ENCODE measurements at places on chromosomes 4 and X.

GRCh38 chr4:99946356-99947189 lies at the start of gene DNAJB14:
Gene DNAJB14, minus strand, starts transcription at chr4:99946618. Its CDS starts 47 bp downstream, at chr4:99946571.
- DNase-seq: peak; percentile 73

DNA sequence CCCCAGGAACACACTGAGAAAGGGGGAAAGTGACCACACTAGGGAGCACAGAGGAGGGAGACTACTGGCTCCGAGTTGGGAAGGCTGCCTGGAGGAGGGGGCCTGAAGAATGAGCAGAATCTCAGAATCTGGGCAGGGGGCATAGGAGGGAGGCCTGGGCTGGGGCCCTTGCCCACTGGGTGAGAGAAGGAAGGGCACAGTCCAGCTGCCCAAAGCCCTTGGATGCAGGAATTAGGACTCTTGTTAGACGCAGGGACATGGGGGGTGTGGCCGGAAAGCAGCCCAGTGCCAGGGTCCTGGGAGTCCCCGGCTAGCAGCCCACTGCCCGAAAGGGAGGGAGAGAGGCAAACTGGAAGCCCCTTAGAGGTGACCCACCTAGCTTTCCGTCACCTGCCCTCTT lies 1.9 kb upstream of the DUSP9 start:
- no peak for DNase-seq

- DNase-seq: no peak
Observed at GRCh38 chr4:24772061-24772705, 23.2 kb upstream of the SOD3 start.

DNA sequence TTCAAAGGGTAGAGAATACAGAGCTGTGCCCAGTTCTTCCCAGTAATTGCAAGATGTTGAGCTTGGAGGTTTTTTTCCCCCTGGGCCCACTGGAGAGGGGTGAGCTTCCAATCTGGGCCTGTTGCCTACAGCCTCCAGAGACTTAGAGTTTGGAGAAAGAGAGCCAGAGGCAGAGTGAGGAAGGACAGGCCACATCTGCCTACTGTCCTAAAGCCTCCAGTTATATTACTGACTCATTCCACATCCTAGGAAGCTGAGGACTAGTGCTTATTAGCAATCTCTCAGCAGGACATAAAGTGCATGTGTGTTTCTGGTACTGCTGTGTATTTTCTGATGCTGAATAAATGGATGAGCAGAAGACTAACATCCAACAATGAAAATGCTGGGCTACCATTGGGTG lies 181.0 kb upstream of the MAMLD1 start:
- DNase-seq: no peak

GRCh38 chrX:136496186-136496763 lies 1.1 kb upstream of the HTATSF1 start:
- DNase-seq: no peak

DNA sequence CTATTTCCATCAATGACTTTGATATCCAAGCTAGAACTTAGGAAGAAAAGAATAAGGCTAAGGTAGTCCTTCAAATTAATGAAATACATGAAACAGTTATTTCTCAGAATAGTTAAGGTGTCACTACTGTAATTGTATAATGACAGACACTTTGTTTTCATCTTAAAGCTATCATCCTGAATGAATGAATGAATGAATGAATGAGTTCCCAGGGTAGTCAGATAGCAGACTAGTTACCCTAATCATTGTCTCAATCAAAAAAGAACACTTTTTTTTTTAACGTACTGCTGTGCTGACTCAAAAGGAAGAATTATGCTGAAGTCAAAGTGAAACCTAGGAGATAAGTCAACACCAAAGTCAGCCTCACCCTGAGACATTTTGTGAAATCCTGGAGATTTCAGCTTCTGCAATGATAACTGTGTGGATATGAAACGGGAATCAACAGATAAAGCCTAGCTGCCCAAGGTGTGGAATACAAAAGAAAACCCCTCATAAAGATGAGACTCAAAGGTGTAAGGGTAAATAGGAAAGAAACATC lies 68.3 kb upstream of the CNKSR2 start:
- no peak for DNase-seq

DNA sequence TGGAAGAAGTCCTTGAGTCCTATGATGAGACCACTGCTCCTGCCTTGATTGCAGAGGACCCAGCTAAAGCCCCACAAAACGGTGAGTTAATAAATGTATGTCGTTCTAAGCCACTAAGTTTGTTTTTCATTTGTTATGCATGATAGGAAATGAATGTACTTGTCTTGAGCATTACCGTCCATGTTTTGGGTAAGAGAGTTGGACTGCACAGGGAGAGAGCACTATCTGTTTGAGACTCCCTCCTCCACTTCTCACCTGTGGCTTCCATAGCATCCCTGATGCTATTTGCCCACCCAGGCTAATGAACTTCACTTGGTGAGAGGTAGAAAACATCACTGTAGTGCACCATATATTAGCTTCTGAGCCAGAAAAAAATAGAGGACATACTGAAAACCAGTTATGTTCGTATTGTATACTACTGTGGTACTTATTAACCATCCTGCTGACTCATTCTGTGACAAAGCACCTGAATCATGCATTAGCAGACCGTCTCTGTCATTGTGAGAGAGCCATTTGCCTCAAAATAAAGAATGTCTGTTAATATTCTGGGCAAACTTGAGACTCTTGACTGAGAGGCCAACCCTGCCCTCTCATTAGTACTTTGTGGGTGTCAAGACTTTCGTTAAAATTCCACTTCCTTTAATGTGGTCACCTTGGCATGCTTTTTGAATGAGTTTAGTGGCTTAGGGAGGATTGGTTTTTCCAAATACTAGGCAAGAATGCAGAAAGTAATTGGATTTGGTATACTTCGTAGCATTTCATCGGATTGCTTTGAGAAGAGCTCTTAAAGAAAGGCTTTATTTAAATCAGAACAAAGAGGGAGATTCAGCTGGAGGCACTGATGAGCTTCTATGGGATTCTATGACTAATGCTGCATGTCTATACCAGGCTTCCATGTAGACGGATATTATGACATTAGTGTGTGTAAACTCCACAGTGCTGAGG lies 99.3 kb upstream of the GRPR start:
- no peak for DNase-seq

GRCh38 chrX:120365320-120365719 lies 3.4 kb downstream of the ATP1B4 start:
- DNase-seq: no peak

DNA sequence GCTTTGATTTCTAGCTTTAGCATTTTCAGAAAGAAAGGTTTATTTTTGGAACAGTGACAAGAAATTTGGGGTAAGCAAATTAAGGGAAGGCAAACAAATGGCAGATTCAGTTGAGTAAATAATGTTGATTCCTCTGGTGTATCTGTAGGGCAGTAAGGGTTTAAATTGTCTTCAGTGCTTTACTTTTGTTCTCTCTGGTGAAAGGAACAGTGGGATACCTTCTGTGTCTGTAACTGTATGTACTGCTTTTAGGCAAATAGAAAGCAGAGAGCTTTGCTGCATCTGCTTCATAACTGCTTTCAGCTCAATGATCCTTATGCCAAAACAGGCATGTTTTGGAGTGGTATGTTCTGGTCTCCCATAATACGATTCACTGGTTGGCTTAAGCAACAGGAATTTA lies 932.1 kb upstream of the SLIT2 start:
- DNase-seq: no peak

GRCh38 chr4:184514121-184514988 lies 40.0 kb upstream of the IRF2 start:
- peak; percentile 73 for DNase-seq

DNA sequence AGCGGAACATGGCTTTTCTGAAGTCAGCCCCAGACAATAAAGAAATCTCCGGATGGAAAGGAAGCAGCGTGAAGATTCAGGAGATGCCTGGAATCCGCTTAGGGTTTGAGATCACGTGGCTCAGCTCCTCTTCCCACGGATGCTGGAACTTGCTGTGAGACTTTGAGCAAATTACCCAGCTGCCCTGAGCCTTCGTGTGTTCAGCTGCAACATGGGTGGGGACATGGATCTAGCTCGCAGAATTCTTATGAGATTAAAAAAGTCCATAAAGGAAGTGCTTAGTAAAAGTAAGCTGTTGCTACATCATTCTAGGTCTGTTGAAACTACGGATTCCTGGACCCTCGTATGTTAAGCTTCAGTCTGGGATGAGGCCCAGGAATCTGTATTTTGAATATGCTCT lies 55.7 kb upstream of the STIM2 start:
- DNase-seq: no peak

- no peak for DNase-seq
Observed at GRCh38 chrX:123807835-123808416, 51.9 kb upstream of the XIAP start.

All from stimulated activated CD8-positive, alpha-beta memory T cell treated with anti-CD3 and anti-CD28 coated beads, Interleukin-15, amount 100 ng/mL, for 48 hours (primary cell).